ENCODE measurements at places on chromosomes 7 and 10. TPM values are rescaled to one million over a fixed set of nuclear protein-coding genes. Genes with fewer than 3 reads are reported as not detected.
A peak's percentile ranks its signal among the peaks of the same experiment; 100 is the strongest.

The LRRC4 gene
- 3.6 TPM for total RNA-seq

GRCh38 chr7:2171855-2172254, 60.9 kb downstream of the MAD1L1 start:
- H3K4me1 ChIP-seq: no peaks in the 10 kb centered on the region
- no peaks in the 10 kb centered on the region for H3K27me3 ChIP-seq
- H3K4me3 ChIP-seq: no peak overlapping the region
- DNase-seq: no peak
- H3K27ac ChIP-seq: no peak overlapping the region

GRCh38 chr10:72276013-72276387, 2.3 kb downstream of the DDIT4 start:
- peak overlapping the region; percentile 98 for H3K4me3 ChIP-seq
- H3K27me3 ChIP-seq: no peaks in the 10 kb centered on the region
- peaks cover 30% of the 10 kb centered on the region for H3K4me1 ChIP-seq
- H3K27ac ChIP-seq: 0 out of 2 replicates have a peak overlapping the region, but pooled peaks have one; percentile 42
- peaks cover 6% of the 10 kb centered on the region for H3K36me3 ChIP-seq

GRCh38 chr7:110043519-110043918, 1047.4 kb upstream of the LRRN3 start:
- no peak overlapping the region for H3K27ac ChIP-seq
- no peaks in the 10 kb centered on the region for H3K27me3 ChIP-seq
- no peak overlapping the region for H3K4me3 ChIP-seq
- no peaks in the 10 kb centered on the region for H3K36me3 ChIP-seq

GRCh38 chr7:153934048-153934447, 118.2 kb upstream of the DPP6 start:
- H3K4me1 ChIP-seq: no peaks in the 10 kb centered on the region
- H3K27me3 ChIP-seq: no peaks in the 10 kb centered on the region
- no peak for DNase-seq
- H3K36me3 ChIP-seq: peaks cover 4% of the 10 kb centered on the region
- no peak overlapping the region for H3K27ac ChIP-seq

GRCh38 chr7:116713918-116714317, 41.9 kb downstream of the MET start:
- no peaks in the 10 kb centered on the region for H3K36me3 ChIP-seq
- no peak overlapping the region for H3K4me3 ChIP-seq
- no peak for DNase-seq

All from GM23338 (cell line).